ENCODE measurements at places on chromosomes 5 and 9. TPM values are rescaled to one million over a fixed set of nuclear protein-coding genes. Genes with fewer than 3 reads are reported as not detected.
A peak's percentile ranks its signal among the peaks of the same experiment; 100 is the strongest.

- H3K27me3 ChIP-seq = peaks cover 23% of the 10 kb centered on the region
- H3K4me3 ChIP-seq = no peak overlapping the region
- no peaks in the 10 kb centered on the region for H3K4me1 ChIP-seq
- peak; percentile 56 for DNase-seq
Observed at GRCh38 chr9:124457079-124457886, 7.0 kb downstream of the ADGRD2 start.

DNA sequence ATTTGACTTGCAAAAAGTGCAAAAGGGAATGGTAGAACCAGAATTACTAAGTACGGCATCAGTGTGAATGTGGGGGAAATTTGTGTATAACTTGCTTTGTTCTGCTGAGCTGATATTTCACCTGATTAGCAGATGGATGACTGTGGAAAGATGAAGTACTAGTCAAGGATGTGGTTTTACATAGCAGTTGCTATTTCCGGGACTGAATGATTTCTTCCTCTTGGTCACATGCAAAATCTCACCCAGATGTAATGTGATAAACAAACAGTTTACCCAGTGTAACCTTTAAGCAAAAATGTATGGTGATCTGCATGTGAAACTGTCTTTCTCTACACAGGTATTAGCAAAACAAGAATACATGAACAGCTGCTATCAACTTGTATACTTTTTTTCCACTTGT lies 46.1 kb downstream of the DCP2 start:
- peaks cover 16% of the 10 kb centered on the region for H3K4me1 ChIP-seq
- no peak overlapping the region for H3K27ac ChIP-seq
- no peak for DNase-seq
- no peak overlapping the region for H3K4me3 ChIP-seq

- no peak overlapping the region for H3K27ac ChIP-seq
- DNase-seq = no peak
- no peaks in the 10 kb centered on the region for H3K36me3 ChIP-seq
Observed at GRCh38 chr5:26761045-26761444, 277.3 kb downstream of the CDH9 start.

- DNase-seq = no peak
- H3K27me3 ChIP-seq = no peaks in the 10 kb centered on the region
- no peak overlapping the region for H3K27ac ChIP-seq
- H3K4me1 ChIP-seq = no peaks in the 10 kb centered on the region
Observed at GRCh38 chr5:158397278-158397677, 538.3 kb upstream of the CLINT1 start.

GRCh38 chr5:135114759-135115158 lies 80.7 kb upstream of the PITX1 start:
- no peaks in the 10 kb centered on the region for H3K27me3 ChIP-seq
- H3K27ac ChIP-seq = no peak overlapping the region
- H3K36me3 ChIP-seq = no peaks in the 10 kb centered on the region
- H3K4me3 ChIP-seq = no peak overlapping the region
- peaks cover 5% of the 10 kb centered on the region for H3K4me1 ChIP-seq
- no peak for DNase-seq

DNA sequence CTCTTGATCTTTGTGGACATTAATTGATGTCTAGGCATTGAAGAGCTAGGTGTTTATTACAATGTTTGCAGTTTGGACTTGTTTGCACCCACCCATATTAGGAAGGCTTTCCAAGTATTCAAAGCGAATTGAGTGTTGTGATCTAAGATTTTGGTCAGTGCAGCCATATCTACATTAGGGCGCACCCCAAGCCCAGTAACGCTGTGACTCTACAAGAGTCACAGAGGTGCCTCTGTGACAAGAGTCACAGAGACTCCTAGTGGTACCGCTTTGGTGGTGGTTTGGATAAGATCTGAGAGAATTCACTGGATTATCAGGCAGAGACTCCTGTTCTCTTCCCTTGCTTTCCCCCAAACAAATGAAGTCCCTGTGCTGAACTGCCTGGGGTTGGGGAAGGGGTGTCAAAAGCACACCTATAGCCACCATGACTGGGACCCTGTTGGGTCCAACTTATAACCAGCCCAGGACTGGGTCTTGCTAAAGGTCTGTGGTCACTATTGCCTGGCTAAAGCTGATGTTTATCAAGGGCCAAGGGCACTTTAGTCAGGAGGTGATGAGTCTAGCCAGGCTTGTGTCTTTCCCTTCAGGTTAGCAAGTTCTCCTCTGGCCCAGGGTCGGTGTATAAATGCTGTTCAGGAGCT lies 114.1 kb upstream of the RIOK2 start:
- H3K36me3 ChIP-seq = no peaks in the 10 kb centered on the region
- no peak for DNase-seq
- H3K4me1 ChIP-seq = no peaks in the 10 kb centered on the region
- no peaks in the 10 kb centered on the region for H3K27me3 ChIP-seq
- no peak overlapping the region for H3K27ac ChIP-seq
- no peak overlapping the region for H3K4me3 ChIP-seq

GRCh38 chr5:140000332-140000731 lies 42.8 kb downstream of the NRG2 start:
- H3K27ac ChIP-seq = no peak overlapping the region
- H3K4me3 ChIP-seq = no peak overlapping the region
- H3K36me3 ChIP-seq = no peaks in the 10 kb centered on the region
- DNase-seq = no peak
- no peaks in the 10 kb centered on the region for H3K4me1 ChIP-seq
- peaks cover 16% of the 10 kb centered on the region for H3K27me3 ChIP-seq

- no peaks in the 10 kb centered on the region for H3K27me3 ChIP-seq
- no peaks in the 10 kb centered on the region for H3K4me1 ChIP-seq
- H3K36me3 ChIP-seq = no peaks in the 10 kb centered on the region
- DNase-seq = no peak
- no peak overlapping the region for H3K27ac ChIP-seq
- H3K4me3 ChIP-seq = no peak overlapping the region
Observed at GRCh38 chr5:151509836-151510235, 62.4 kb downstream of the SLC36A1 start.

GRCh38 chr5:5605170-5605764 lies 182.8 kb downstream of the ICE1 start:
- no peaks in the 10 kb centered on the region for H3K27me3 ChIP-seq
- no peaks in the 10 kb centered on the region for H3K36me3 ChIP-seq
- H3K4me3 ChIP-seq = no peak overlapping the region
- no peak overlapping the region for H3K27ac ChIP-seq

GRCh38 chr5:112467485-112467884 lies 48.4 kb upstream of the EPB41L4A start:
- no peaks in the 10 kb centered on the region for H3K36me3 ChIP-seq
- H3K4me3 ChIP-seq = no peak overlapping the region
- H3K27me3 ChIP-seq = no peaks in the 10 kb centered on the region
- H3K4me1 ChIP-seq = no peaks in the 10 kb centered on the region

- peak overlapping the region; percentile 77 for H3K4me3 ChIP-seq
- H3K27ac ChIP-seq = peak overlapping the region; percentile 93
- H3K36me3 ChIP-seq = peaks cover 17% of the 10 kb centered on the region
- H3K4me1 ChIP-seq = peaks cover 18% of the 10 kb centered on the region
- DNase-seq = peak; percentile 91
Observed at GRCh38 chr9:107488375-107489143, 1.0 kb downstream of the KLF4 start.

DNA sequence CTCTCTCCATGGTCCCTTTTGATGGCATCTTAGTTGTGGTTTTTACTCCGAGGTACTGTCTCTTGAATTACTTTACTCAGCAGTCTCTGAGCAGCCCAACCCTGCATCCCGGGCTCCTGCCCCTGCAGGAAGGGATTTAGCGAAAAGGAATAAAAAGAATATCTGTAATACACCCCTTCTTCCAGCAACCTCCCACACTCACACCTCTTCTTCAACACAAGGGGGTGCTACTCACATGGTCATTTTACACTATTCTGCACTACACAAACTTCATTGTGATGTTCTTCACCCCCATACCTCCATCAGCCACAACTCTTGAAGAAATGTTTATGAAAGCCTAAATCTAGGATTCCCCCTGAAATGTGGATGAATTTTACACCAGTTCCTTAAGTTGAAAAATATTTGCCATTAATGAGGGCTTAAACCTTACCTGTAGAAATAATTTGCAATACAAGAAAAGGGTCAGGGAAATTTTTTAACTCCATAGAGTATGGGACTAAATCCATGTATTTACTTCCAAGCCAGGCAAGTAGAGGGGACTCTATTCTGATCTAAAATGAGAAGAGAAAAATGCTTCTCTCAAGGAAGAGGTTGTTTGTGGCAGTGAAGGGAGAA lies 26.0 kb downstream of the TPD52L3 start:
- no peak overlapping the region for H3K4me3 ChIP-seq
- no peak for DNase-seq
- H3K27me3 ChIP-seq = peaks cover 6% of the 10 kb centered on the region
- no peak overlapping the region for H3K27ac ChIP-seq
- H3K36me3 ChIP-seq = no peaks in the 10 kb centered on the region
- no peaks in the 10 kb centered on the region for H3K4me1 ChIP-seq

- H3K36me3 ChIP-seq = no peaks in the 10 kb centered on the region
- DNase-seq = no peak
- no peaks in the 10 kb centered on the region for H3K4me1 ChIP-seq
Observed at GRCh38 chr9:77680581-77680980, 32.5 kb upstream of the GNA14 start.

- no peaks in the 10 kb centered on the region for H3K27me3 ChIP-seq
- no peak for DNase-seq
- peaks cover 83% of the 10 kb centered on the region for H3K36me3 ChIP-seq
Observed at GRCh38 chr5:14394365-14394764, 187.2 kb upstream of the OTULINL start.

DNA sequence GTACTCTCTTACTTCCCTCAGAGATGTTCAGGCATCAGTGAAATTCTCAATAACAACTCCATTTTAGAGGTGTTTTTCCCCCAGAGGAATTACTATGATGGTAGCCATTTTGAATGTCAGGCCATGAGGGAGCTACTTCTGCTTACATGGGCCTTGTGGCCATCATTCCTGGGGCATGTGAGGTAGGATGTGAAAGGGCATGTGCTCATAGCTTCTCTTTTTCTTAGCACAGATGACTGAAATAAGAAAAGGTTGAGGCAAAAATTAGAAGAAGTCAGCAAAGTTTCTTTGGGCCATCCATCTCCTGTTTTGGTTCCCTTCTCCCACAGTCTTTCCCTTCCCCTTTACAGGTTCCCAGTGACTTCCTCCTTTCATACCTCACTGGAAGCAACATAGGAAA lies 68.8 kb downstream of the FEM1C start:
- no peak overlapping the region for H3K27ac ChIP-seq
- no peak for DNase-seq
- H3K4me3 ChIP-seq = no peak overlapping the region
- no peaks in the 10 kb centered on the region for H3K27me3 ChIP-seq
- H3K36me3 ChIP-seq = no peaks in the 10 kb centered on the region
- H3K4me1 ChIP-seq = peaks cover 9% of the 10 kb centered on the region

DNA sequence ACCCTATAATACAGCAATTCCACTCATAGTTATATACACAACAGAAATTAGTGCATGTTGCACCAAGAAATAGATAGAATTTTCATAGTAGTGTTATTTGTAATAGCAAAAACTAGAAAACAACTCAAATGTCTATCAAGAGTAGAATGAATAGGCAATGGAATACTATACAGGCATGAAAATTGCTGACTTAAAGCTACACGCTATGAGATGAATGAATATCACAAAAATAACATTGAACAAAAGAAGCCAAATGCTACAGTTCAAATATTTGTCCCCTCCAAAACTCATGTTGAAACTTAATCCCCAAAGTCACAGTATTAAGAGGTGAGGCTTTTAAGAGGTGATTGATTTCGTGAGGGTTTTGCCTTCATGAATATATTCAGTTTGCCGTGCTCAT lies 215.1 kb downstream of the FRMD3 start:
- no peak overlapping the region for H3K27ac ChIP-seq
- no peaks in the 10 kb centered on the region for H3K27me3 ChIP-seq
- no peak for DNase-seq
- no peaks in the 10 kb centered on the region for H3K36me3 ChIP-seq

DNA sequence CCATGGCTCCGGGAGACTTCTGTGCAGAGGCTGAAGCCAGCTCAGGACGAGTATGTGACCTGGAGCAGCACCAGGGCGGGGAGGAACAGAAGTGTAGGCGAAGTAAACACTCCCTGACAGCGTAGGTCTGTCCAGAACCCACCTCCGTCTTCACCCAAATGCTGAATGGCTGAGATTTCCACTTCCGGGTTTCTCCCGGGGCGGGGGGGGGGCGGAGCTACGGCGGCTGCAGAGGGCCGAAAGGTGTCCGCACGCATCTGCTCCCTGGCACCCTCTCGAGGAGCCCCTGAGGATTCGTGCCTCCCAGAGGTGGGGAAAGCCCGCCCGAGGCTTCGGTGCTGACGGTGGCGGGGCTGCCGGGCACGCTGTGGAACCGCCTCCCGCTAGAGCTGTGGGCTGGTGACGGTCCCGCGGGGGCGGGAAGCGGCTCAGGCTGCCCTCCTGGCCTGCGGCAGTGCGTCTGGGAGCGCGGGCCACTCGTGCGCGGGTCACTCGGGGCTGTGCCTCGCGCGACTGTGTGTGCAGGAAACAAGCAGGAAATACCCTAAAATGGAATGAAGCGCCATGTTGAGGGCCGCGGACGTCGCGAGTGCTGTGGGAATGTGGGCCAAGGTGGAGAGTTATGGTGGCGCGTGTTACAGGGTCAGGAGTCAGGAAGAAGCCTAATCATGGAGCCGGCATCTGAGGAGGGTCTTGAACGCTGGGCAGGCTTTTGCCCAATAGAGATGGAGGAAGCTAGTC lies 1425.4 kb downstream of the FOXD4L5 start:
- no peaks in the 10 kb centered on the region for H3K36me3 ChIP-seq
- peak; percentile 66 for DNase-seq

GRCh38 chr9:35872505-35872904 lies 2.3 kb upstream of the OR13J1 start:
- no peak for DNase-seq
- no peaks in the 10 kb centered on the region for H3K4me1 ChIP-seq
- H3K27me3 ChIP-seq = no peaks in the 10 kb centered on the region

DNA sequence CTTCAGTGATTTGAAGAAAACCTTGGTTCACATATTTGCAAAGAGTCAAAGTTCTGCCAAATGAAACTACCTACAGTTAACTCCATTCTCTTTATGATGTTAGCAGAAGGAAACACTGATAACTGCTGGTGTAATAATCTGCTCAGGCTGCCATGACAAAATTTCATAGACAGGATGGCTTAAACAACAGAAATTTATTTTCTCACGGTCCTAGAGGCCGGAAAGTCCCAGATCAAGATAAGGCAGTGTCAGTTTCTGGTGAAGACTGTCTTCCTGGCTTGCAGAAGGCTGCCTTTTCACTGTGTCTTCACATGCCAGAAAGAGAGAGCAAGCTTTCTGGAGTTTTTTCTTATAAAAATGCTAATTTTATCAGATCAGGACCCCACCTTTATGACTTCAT lies 102.4 kb upstream of the PARP8 start:
- H3K27me3 ChIP-seq = no peaks in the 10 kb centered on the region
- no peaks in the 10 kb centered on the region for H3K4me1 ChIP-seq
- no peak overlapping the region for H3K4me3 ChIP-seq
- H3K36me3 ChIP-seq = no peaks in the 10 kb centered on the region
- H3K27ac ChIP-seq = no peak overlapping the region

BSPRY gene
- total RNA-seq = 10.8 TPM

RGMB gene
- total RNA-seq = 16.8 TPM

ZFP2 gene
- 2.1 TPM for total RNA-seq

OR13J1 gene
- not detected for total RNA-seq

COL27A1 gene
- total RNA-seq = 13.7 TPM

Data from upper lobe of right lung (tissue), 1 donor.